CD4-positive, alpha-beta T cell treated with Interleukin-15 for 1 hour (primary cell): ENCODE measurements at places on chromosomes 2 and 18.

DNA sequence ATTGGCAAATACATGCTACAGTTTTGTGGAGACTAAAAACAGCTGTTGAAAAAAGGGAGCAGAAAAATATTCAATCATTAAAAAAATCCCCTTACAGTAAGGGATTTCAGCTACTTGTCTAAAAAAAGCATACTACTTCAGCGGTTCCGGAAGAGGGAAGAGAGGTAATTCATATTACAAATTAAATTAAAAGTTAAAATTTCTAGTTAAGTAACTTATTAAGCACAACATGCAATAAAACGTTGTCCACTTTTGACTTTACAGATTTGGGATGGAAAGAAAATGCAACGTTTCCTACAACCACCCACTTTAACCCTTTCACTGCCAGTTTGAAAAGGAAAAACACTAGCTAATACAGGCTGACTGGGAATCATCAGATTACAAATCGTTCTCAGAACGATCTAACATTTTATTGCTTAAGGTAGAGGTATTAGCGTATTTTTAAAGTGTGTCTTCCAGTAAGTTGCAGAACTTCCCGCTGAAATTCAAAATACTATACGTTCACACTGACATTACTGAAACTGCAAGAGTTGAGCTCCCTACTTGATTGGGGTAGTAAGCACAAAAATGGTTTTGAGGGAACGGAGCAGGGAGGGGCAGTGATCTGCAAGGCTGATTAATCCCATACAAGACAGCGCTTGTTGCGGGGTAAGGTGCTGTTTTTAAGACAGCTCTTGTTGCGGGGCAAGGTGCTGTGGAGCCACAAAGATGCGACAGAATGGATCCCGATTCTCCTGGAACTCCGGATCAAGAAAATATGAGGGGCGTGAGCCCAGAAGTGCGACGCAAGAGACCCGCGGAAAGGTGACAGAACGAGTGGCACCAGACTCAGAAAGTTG lies 743 bp downstream of the HADHA start:
- DNase-seq, result no peak

GRCh38 chr2:202018950-202019349 lies 14.7 kb upstream of the FZD7 start:
- DNase-seq, result no peak

GRCh38 chr2:134122610-134123009 lies 131.3 kb upstream of the MGAT5 start:
- no peak for DNase-seq

DNA sequence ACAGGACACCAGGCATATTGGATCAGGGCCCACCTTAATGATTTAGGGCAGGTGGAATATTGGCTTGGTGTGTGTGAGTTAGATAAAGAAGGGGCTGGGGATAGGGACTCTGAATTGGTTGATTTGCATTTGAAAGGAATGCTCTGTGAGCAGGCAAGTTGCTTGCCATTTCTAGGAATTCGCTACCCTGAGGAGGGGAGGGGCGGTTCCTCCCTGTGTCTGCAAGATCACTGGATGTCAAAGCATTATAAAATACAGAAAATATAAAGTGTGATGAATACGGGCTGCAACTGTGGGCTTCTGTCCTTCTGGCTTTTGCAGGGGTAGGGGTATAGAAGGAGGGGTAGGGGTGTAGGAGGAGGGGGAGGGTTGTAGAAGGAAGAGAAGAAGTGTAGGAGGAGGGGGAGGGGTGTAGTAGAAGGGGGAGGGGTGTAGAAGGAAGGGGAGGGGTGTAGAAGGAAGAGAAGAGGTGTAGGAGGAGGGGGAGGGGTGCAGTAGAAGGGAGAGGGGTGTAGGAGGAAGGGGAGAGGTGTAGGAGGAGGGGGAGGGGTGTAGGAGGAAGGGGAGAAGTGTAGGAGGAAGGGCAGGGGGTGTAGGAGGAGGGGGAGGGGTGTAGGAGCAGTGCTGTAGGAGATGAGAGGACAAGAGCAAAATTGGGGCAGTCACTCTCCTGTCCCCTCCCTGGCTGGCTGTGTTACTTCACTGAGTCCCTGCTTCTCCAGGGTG lies 238.0 kb upstream of the COPS8 start:
- no peak for DNase-seq

GRCh38 chr2:45119038-45119437 lies 109.8 kb upstream of the SIX2 start:
- DNase-seq, result no peak

- no peak for DNase-seq
These were observed 144.0 kb downstream of the TNS1 start for GRCh38 chr2:217858519-217859491.

DNA sequence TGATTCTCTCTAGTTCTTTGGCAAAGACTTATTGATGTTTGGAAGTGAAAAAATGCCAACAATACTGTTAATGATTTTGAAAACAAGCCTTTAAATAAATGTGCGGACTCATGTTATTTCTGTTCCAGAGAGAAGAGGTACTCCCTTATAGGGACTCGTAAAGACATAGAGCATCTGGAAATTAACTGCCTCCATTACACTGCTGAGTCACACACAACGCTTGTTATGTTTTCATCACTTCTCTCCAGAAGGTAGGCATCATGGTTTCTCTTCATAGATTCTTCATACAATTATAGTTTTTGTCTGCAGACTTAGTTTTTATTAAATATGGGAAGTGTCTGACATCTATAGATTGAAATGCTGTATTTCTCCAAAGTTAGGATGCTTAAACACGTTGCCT lies 302.5 kb upstream of the EPC2 start:
- no peak for DNase-seq

- no peak for DNase-seq
These were observed 137.5 kb downstream of the MEIS1 start for GRCh38 chr2:66572391-66572790.

- DNase-seq, result no peak
These were observed 1135.1 kb upstream of the CRIM1 start for GRCh38 chr2:35220461-35220860.

GRCh38 chr18:77052983-77053309 lies 79.6 kb downstream of the MBP start:
- peak; percentile 62 for DNase-seq

- DNase-seq, result no peak
These were observed 28.2 kb upstream of the ATG16L1 start for GRCh38 chr2:233223059-233223894.

GRCh38 chr2:43325107-43325811 lies 98.9 kb upstream of the ZFP36L2 start:
- DNase-seq, result no peak

DNA sequence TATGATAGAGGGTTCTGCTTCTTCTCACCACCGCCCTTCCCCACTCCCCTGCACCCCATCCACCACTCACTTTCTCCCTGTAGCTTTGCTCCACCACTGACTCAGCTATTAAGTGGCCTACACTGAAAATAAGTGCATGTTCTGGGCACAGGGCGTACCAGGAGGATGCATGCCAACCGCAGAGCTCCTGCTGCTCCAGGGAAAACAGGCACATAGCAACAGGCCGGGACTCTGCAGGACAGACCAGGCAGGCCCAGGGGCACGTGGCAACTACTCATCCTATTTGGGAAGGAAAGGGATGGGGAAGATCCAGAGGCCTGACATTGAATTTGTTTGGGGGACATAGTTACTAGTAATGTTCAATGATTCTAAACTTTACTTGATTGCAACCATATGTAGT lies 28.4 kb downstream of the ARL4C start:
- DNase-seq, result no peak

DNA sequence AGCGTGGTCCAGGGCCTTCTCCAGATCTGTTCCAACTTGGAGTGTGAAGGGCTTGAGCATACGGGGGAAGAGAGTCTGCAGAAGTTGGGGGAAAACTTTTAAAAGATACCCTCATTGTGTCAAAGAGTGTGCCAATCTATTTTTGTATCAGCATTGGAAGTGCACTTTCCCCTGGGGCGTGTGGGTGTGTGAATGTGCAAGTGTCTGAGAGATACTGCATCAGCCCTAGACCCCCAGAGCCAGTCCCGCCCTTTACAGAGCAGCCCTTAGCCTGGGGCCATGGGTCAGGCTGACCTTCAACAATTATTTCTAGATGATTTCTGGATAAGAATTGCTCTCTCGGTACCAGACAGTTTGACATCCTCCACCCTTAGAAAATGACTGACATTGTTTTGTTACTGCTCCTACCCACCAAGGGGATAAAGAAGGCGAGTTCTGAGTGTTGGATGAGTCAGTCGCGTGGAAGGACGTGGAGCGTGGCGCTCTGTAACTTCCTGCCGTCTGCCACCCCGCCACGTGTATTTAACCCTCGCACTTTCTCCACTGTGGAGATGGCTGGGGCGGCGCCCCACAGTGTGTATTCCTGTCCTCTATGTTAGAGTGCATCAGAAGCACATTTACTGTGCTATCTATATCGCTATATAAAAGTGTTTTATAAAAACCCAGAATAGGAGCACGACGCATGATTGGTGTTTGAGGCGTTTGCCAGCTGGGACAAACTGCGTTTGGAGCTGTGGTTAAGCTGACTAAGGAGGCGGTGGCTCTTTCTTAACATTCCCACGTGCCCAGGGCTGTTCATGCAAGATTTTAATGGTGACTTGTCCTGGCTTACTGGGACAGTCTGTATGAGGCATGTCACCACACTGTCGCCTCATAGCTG lies 122.6 kb downstream of the CABLES1 start:
- peak; percentile 52 for DNase-seq

DNA sequence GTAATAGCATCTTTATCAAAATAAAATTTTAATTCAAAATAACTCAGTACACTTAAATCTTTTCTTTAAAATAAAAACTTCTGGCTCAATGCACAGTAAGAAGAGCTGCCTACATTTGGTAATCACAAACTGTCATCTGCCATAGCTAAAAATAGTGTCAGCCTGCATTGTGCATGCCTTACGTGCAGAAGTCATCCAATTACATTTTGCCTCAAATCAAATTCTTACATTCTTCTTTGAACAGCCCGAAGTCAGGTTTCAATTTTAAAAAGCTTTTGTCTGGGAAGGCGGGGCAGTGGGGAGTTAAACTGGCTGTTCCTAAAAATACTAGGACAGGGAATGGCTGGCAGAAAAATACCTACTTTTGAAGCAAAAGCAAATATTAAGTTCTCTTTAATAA lies 51.1 kb downstream of the RTN4 start:
- no peak for DNase-seq

DNA sequence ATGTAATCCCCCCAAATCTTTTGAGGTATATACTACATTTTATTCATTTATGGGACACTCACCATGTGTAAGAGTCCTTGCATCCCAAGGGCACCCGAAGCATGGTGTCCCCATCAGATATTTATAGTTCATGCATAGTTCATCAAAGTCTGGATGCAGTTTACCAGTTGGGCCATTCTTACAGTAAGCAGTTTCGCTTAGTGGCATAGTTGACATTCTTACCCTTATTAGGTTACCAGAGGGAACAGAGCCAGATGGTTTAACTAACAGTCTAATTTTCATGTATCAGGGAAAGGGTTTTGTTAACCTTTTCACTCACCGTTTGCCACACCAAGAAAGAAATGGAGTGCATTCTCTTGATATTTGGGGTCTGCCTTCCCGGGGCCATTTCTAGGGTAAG lies 7.1 kb downstream of the ZNF407 start:
- no peak for DNase-seq

DNA sequence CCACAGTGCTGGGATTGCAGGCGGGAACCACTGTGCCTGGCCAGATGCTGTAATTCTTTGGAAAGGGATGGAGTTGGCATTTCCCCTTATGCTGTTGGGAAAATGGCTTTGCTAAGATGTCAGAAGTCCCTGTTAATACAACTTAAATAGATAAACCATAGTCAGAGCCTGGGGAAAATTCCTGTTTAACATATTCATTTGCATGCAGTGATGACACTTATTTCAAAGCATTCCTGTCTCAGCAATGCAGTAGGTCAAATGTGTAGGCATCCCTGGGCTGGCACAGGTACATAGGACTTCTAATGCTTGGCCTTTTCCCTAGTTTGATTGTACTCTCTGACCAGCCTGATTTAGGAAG lies 38.6 kb downstream of the RAMP1 start:
- no peak for DNase-seq

- no peak for DNase-seq
These were observed 81.0 kb downstream of the SUMO1 start for GRCh38 chr2:202157211-202157990.

DNA sequence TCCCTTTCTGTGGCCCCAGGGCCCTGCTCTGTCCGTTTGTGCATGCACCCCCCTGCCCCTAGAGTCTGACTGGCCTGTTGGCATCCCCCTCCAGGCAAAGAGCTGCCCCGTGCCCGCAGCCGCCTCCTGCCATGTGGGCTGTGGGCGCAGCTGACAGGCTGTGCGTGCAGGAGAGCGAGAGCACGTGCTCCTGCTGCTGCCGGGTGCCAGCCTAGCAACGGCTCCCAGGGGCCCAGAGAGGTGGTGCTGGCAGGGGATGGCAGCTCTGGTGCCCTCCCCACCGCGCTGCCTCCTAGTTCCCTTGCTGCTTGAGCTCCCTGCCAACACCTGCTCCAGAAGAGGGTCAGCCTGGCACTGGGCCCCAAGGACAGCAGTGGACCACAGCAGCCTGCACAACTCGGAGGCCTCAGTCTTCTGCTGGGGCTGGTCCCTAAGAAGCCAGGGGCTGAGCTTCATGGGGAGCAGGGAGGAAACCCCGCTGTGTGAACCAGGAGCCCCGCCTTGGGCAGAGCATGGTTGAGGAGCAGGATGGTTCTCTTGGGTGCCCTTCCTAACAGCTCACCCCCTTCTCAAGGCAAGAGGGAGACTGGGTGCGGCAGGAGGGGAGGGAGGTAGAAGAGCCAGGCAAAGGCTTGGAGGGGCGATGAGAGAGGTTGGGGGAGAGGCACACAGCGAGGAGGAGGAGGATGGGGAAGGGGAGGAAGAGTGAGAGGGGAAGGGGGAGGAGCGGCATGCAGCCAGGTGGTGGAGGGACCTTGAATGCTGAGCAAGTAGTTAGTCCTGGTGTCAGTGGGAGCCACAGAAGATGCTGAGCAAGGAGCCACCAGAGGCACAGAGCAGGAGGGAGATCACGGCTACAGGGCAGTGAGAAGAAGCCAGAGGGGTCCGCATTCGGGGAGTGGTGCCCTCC lies 23.8 kb upstream of the PTMA start:
- DNase-seq, result no peak

DNA sequence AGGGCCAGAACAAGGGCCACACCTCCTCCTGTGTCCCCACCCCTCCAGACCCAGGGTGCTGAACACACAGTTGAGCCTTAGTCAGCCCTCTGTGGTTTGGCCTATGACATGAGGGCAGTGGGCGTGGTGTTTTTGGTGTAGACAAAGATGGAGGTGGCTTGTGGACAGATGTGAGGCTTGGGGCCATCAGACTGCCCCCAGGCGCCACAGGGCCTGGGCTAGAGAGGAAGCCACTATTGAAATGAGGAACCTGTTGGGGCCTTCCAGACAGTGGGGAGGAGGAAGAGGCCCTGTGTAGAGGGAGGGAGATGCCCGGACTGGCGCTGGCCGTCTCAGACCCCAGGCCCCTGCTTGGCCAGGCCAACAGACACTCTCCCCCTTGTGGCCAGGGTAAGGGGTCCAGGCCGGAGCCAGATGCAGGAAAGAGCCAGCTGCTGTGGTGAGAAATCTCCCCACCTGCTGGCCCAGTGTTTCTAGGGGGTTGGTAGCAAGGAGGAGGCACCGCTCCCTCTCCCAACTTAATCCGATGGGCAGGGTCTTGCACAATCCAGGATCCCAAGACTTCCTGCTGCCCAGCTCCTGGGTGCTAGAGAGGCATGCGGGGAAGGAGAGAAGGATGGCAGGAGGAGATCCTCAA lies 53.8 kb downstream of the SMAD7 start:
- DNase-seq, result peak; percentile 88
